Caco-2 (cell line): ENCODE measurements at places on chromosomes 4 and X. TPM values are rescaled to one million over a fixed set of nuclear protein-coding genes. Genes with fewer than 3 reads are reported as not detected.

TEX13C gene
- not detected in 2 replicates for total RNA-seq

DNA sequence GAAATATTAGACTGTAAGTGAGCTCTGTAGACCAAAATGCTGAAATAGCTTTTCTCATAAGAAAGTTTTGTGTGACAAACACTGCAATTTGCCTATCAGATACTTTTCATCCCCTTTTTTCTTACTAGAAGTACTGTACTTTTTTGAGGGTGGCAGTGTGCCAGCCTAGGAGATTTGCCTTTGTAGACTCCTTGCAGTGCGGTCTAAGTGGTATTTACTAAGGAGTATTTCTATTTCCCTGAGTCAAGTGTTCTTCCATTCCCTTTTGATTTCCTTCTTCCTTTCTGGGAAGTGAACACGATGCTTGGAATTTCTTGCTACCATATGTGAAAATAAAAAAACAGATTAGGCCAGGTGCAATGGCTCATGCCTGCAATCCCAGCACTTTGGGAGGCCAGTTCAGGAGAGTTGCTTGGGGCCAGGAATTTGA is 34.6 kb downstream of the PDLIM5 start:
- no peak for DNase-seq
- peaks cover 8% of the 10 kb centered on the region; the same call in 1 of the 2 replicates for H3K4me1 ChIP-seq
- no peak overlapping the region for H3K27ac ChIP-seq
- no peak overlapping the region for H3K4me3 ChIP-seq
- no peaks in the 10 kb centered on the region for H3K27me3 ChIP-seq

CLDN2 gene
- total RNA-seq = 2.9 and 3.6 TPM in 2 replicates

DNA sequence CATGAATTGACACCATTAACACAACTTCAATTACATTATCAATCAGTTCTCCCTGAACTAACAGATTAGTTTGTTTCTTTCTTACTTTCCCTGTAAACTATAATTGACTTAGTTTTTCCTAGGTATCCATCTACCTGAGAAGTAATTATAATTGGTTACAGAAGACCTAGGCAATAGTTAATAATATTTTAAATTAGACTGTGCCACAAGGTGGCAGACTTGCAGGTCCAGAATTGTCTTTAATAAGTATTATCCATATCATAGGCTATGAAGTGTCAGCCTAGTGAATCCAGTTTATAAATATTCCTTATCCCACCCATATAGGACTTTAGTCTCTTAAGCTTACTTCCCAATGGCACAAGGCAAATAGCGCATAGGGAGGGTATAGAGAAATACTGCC is 48.9 kb upstream of the FAM47B start:
- no peaks in the 10 kb centered on the region for H3K27me3 ChIP-seq
- H3K27ac ChIP-seq = no peak overlapping the region
- no peak overlapping the region for H3K4me3 ChIP-seq
- no peaks in the 10 kb centered on the region for H3K36me3 ChIP-seq
- no peaks in the 10 kb centered on the region for H3K4me1 ChIP-seq
- DNase-seq = no peak

- no peaks in the 10 kb centered on the region for H3K36me3 ChIP-seq
- no peak overlapping the region for H3K27ac ChIP-seq
- H3K4me1 ChIP-seq = no peaks in the 10 kb centered on the region
- no peak for DNase-seq
Measured at GRCh38 chrX:136652822-136653723, 5.1 kb downstream of the CD40LG start.

ASB9 gene
- 4.6 and 8.3 TPM in 2 replicates for total RNA-seq

LEF1 gene
- total RNA-seq = 19.3 and 22.3 TPM in 2 replicates

DNA sequence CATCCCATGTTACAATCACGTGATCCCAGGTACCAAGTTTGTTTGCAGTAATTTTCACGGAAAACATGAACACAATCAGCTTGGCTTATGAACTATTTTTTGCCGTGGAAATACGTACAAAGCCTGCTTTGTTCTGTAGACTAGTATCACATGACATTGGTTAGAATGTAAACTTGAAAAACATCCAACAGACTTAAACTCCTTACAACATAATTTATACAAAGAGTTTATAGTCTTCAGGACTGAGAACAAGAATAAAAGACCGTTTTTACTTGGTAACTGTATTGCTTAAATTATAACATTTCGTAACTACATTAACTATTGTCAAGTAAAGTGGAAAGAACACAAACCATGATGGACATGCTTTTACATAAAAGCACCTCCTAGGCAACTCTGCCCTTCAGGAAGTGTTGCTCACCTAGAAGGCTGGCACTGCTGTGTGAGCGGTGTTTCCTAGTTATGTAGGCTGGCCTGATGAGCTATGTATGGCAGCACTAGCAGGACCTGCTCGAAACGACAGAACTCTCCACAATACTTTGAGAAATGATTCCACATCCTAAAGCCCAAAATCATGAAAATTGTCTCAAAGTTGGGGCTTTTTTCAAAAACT is 41.8 kb upstream of the WDR1 start:
- H3K27ac ChIP-seq = no peak overlapping the region
- DNase-seq = no peak
- no peaks in the 10 kb centered on the region for H3K36me3 ChIP-seq
- H3K4me1 ChIP-seq = peaks cover 11% of the 10 kb centered on the region
- no peaks in the 10 kb centered on the region for H3K27me3 ChIP-seq

DNA sequence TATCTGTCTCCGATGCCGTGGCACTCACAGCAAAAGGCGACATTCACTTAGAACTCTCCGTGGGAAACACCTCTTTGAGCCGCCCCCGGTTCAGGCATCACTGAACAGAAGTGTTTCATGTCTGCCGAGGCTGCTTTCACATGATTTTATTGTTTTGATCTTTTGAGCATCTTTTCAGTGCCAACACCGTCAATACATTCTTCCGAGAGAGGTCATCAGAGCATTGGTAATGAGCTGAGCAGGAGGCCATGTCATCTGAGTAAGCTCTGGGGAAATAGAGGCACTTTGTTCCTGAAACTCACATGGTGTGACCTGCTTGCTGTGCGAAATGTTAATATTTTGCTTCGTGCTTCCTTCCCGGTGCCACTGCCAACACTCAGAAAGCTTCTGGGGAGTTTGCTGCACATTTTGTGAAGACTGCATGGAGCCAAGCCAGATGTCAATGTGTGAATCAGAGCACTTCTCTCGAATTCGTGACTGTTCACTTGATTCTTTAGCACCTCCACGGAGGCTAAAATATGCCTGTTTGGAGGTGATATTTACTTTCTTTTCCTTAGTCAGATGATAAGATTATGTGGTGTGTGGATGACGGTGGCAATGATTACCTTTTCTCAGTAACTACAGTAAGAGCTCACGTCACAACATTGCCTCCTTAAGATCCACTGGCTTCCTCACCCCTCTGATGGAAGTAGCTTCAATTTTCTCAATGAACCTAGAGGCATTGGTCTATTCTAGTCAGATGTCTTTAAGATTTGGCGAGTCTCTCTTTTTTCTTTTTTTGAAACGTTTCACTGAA is 222.3 kb upstream of the HS3ST1 start:
- H3K27ac ChIP-seq = no peak overlapping the region
- H3K4me1 ChIP-seq = no peaks in the 10 kb centered on the region
- H3K4me3 ChIP-seq = no peak overlapping the region
